ENCODE measurements at places on chromosomes 5 and 9. TPM values are rescaled to one million over a fixed set of nuclear protein-coding genes. Genes with fewer than 3 reads are reported as not detected.

The UBAC1 gene
- total RNA-seq = 44.1 TPM

The KIAA0825 gene
- total RNA-seq = 5.9 TPM

The MLANA gene
- not detected for total RNA-seq

The ZDHHC11B gene
- 4.6 TPM for total RNA-seq

The CAPSL gene
- total RNA-seq = not detected

The TPRN gene
- 138 TPM for total RNA-seq

The SLC6A19 gene
- 531 TPM for total RNA-seq

The ELAVL2 gene
- not detected for total RNA-seq

The MCCC2 gene
- total RNA-seq = 50.3 TPM

The C6 gene
- 4.2 TPM for total RNA-seq

The CCL28 gene
- 5.5 TPM for total RNA-seq

Measured in Peyer's patch (tissue), 4 donors.